Stimulated activated effector memory CD8-positive, alpha-beta T cell treated with anti-CD3 and anti-CD28 coated beads, Interleukin-12 subunit alpha, Interleukin-12 subunit beta, amount 100 ng/mL, for 72 hours (primary cell): ENCODE measurements at places on chromosomes 6 and 20.

- no peak for DNase-seq
These were observed 577 bp upstream of the SLC24A3 start for GRCh38 chr20:19211661-19212468.

- no peak for DNase-seq
These were observed 251.5 kb downstream of the TFAP2A start for GRCh38 chr6:10163203-10163962.

- no peak for DNase-seq
These were observed 123.6 kb downstream of the CDC5L start for GRCh38 chr6:44511126-44511525.

DNA sequence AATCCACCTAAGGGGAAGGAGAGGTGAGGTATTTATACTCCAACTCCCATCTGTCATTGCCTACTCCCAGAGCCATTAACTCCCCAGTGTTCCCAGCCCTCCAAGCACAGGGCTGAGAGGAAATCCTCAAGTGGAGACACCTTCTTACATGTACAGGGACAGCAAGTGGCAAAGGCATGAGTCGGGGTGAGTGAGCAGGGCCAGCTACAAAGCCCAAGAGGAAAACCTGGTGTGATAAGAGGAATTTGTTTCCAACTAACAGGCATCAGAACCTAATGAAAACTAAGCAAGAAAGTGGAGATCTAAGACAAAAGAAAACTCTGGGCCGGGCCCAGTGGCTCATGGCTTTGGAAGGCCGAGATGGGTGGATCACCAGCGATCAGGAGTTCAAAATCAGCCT is 70.0 kb upstream of the SRSF6 start:
- no peak for DNase-seq

- no peak for DNase-seq
These were observed 207.6 kb downstream of the ISM1 start for GRCh38 chr20:13428684-13429083.

- DNase-seq, result no peak
These were observed 360 bp downstream of the ANKRD60 start for GRCh38 chr20:58228103-58228483.

DNA sequence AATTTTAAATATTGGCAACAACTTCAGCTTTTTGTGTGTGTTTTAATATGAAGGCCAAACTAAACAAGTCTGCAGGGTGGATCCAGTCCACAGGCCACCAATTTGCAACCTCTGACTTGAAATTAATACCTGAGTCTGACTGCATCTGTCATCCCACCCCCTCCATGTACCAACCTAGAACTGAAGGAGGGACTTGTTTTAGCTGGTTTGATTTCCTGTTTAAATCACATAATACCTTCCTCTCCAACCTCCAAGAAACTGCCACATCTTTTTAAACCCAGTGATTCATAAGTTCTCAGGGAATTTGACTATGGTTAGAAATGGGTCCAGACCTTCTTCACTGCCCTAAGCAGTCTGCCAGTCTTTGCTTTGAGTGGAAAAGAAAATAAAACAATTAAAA is 21.6 kb downstream of the RNF8 start:
- DNase-seq, result no peak

- DNase-seq, result no peak
These were observed 9.6 kb upstream of the PCMTD2 start for GRCh38 chr20:64245746-64246595.

GRCh38 chr6:20402092-20402341 is 338 bp downstream of the E2F3 start:
- DNase-seq, result no peak

DNA sequence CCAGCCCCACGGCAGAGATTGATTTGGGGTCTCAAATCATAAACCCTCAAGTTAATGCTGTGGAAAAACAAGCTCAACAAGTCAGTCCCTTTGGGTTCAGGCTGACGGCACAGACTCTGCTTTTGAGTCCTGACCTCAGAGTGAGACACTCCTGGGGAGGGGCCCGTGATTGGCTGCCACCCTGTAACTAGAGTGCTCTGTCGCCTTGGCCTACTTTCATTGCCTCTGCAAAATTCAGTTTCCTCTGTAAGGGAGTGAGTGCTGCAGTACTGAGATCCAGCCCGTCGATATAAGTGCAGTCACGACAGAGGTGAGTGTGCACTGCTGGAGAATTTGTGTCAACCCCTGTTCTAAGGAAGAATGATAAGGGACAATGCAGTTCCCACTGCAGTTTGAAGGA is 105.6 kb downstream of the ANKS1A start:
- DNase-seq, result no peak
